ENCODE measurements at places on chromosomes 4 and X. TPM values are rescaled to one million over a fixed set of nuclear protein-coding genes. Genes with fewer than 3 reads are reported as not detected.

Gene ABCG2
- 15.0 TPM for total RNA-seq

Gene DDX53
- total RNA-seq = not detected

Gene ITIH6
- total RNA-seq = not detected

Gene HTT-AS
- total RNA-seq = not detected

Gene DOK7
- total RNA-seq = 0.63 TPM

Gene MAGEA9B
- total RNA-seq = not detected

Gene GYPE
- total RNA-seq = 0.63 TPM

Gene P2RY8
- total RNA-seq = not detected

Gene STK26
- total RNA-seq = 1.3 TPM

Gene IL1RAPL2
- total RNA-seq = 12.8 TPM

Gene ARMCX5
- 49.5 TPM for total RNA-seq

Gene SH2D1A
- total RNA-seq = not detected

Gene ARL9
- 3.8 TPM for total RNA-seq

Gene CLTRN
- total RNA-seq = not detected

Gene PRKG2
- 15.3 TPM for total RNA-seq

Gene PQBP1
- total RNA-seq = 34.7 TPM

Gene P2RY4
- 0.63 TPM for total RNA-seq

Gene SHOX
- not detected for total RNA-seq

Gene BEND2
- total RNA-seq = under 0.01 TPM

Gene PDE6B
- total RNA-seq = 3.4 TPM

Gene ENPEP
- 1.6 TPM for total RNA-seq

Gene SCD5
- total RNA-seq = 270 TPM

Gene PIR
- total RNA-seq = 2.8 TPM

Gene FGB
- not detected for total RNA-seq

Gene NPNT
- total RNA-seq = 43.8 TPM

Gene CLDN22
- total RNA-seq = not detected

Gene GPM6B
- 362 TPM for total RNA-seq

Gene FMR1NB
- not detected for total RNA-seq

Gene XAGE1A
- total RNA-seq = not detected

Gene APELA
- total RNA-seq = 0.31 TPM

Gene MAGEB2
- not detected for total RNA-seq

Gene STAP1
- total RNA-seq = not detected

Gene TRIM75
- not detected for total RNA-seq

Gene XAGE1B
- total RNA-seq = not detected

Gene LSM6
- total RNA-seq = 41.0 TPM

Gene RBMXL3
- total RNA-seq = not detected

Gene ADGRG4
- not detected for total RNA-seq

Gene HAUS3
- 35.1 TPM for total RNA-seq

Gene RS1
- total RNA-seq = not detected

Gene PNMA6F
- not detected for total RNA-seq

Gene SLC26A1
- 6.3 TPM for total RNA-seq
